RWPE2 (cell line): ENCODE measurements at places on chromosomes 6 and 20.

DNA sequence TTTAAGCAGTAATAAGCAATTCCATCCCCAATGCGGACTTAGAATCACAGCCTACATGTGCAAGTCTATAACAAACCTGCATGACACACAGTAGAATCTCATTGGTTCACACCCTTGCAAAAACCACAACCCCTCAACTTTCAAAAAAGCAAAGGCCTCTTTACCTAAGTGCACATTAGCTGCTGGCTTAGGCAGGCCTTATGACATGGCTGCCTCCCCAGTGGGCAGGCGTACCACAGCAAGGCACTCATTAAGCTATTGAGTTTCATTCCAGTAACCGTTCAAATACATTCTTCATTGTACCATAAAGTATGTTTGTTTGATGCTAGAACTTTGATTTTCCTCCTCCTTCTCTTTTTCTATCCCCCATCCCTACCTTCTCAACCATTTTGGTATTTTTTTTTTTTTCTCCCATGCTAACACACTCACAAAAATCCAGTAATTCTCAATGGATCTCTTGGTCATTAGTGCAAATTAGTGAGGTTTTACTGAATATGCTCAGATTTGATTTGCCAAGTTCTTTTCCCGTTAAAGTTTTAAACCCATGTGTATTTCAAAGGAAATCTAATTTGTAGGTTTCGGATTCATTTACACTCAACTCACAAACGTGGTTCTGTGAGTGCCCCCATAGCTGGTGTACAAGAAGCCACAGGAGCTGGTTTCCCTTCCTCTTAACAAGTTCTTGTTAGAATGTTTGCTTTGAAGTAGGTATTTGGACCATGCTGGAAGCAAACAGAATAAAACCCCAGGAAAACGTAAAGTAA is 460.4 kb upstream of the RUNX2 start:
- no peak for DNase-seq
- no peaks in the 10 kb centered on the region for H3K36me3 ChIP-seq
- no peak overlapping the region for H3K4me3 ChIP-seq
- H3K4me1 ChIP-seq = no peaks in the 10 kb centered on the region
- H3K27ac ChIP-seq = no peak overlapping the region

- no peak overlapping the region for H3K27ac ChIP-seq
- H3K27me3 ChIP-seq = no peaks in the 10 kb centered on the region
- no peaks in the 10 kb centered on the region for H3K4me1 ChIP-seq
- no peak overlapping the region for H3K4me3 ChIP-seq
- DNase-seq = no peak
Measured at GRCh38 chr6:155880900-155881299, 425.3 kb upstream of the NOX3 start.

DNA sequence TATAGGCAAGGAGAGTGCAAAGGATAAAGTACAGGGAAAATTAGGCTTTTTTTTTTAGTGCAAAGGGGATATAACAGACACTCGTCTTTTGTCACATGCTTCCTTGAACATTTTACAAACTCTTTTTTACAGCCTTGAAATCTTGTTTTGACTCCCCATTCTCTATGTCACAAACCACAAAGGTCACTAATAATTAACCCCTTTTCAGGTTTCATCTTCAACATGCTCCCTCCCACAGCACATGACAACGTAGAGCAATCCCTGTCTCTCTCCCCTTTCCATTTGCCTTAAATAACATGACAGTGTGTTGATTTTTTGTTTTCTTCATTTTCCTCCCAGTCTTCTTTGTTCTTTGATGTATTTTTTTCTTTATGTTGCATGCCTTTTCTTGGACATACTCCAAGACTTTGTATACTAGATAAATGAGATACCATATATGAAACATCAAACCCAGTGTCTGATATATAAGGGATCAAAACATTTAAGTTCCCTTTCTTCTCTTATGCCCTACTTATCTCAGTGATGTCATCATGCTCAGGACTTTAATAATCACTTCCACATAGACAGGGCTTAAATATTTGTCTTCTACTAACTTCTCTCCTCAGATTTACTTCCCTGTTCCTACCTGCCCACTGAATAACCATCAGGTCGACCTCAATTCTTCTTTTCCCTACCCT is 378.7 kb upstream of the HSF2 start:
- H3K4me3 ChIP-seq = no peak overlapping the region
- no peak overlapping the region for H3K27ac ChIP-seq
- H3K36me3 ChIP-seq = no peaks in the 10 kb centered on the region
- no peak for DNase-seq

DNA sequence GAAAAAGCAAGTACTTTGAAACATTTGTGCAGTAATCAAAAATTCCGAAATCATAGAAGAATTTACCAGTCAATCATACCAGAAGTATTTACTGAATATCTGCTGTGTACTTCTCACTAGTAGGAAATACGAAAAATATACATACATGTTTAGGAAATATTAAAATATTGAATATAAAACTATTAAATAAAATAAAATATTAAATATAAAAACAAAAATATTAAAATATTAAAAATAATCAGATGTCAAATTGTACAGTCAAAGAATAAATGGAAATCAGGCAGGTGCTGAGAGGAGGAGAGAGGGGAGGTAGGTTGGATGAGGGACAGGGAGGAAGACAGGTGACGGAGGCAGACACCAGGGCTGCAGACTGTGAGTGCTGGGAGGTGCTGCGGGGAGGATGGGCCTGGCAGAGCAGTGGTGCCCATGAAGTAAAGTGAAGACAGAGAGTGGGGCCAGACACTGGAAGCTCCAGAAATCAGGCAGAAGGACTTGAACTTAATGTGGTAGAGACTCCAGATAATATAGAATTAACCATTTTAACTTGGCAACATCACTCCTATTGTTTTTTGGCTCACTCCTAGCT is 55.9 kb downstream of the PRKN start:
- no peaks in the 10 kb centered on the region for H3K4me1 ChIP-seq
- no peaks in the 10 kb centered on the region for H3K36me3 ChIP-seq
- H3K27ac ChIP-seq = no peak overlapping the region

DNA sequence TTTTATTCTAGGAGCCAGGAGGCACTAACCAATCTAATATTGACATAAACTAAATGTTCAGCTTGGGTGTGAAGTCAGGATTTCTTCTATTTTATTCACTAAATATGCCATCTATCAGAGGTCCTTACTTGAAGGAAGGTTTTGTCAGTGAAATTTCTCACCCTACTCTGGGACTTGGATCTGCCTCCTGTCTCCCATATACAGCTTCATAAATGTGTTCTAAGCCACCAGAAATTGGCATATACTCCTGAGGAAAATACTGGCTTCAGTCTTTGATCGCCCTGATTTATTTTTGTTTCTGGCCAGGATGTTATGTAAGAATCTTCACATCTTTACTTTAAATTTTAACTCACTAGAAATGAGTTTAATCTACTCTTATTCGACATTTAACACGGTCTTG is 647.7 kb downstream of the C6orf118 start:
- no peaks in the 10 kb centered on the region for H3K36me3 ChIP-seq
- H3K27me3 ChIP-seq = no peaks in the 10 kb centered on the region
- no peaks in the 10 kb centered on the region for H3K4me1 ChIP-seq
- no peak for DNase-seq
- H3K4me3 ChIP-seq = no peak overlapping the region
- no peak overlapping the region for H3K27ac ChIP-seq

- DNase-seq = no peak
- H3K27me3 ChIP-seq = no peaks in the 10 kb centered on the region
- H3K4me1 ChIP-seq = no peaks in the 10 kb centered on the region
- no peaks in the 10 kb centered on the region for H3K36me3 ChIP-seq
- H3K27ac ChIP-seq = no peak overlapping the region
Measured at GRCh38 chr6:24255676-24256075, 102.2 kb downstream of the DCDC2 start.
